Activated naive CD8-positive, alpha-beta T cell treated with anti-CD3 and anti-CD28 coated beads, Interleukin-2, amount 10 ng/mL, durations not matched to agents 7 days and 5 days (primary cell): ENCODE measurements at places on chromosomes 3 and 15.

DNA sequence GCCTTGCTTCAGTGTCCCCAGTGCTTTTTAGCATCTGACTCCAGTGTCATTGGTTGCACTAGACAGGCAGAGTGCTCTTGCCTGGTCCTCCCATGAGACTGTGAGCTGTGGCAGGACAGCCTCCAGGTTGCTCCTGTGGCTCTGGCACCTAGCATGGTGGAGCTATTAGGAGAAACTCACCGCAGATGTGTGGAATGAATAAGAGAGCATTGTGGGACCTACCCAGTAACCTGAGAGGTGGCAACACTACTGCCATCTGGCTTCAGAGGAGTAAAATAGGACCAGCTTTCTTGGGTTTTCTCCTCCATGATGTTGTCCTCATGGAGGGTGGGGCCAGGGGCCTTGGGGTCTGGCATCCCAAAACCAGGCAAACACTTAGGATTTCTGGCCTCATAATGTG lies 183.6 kb downstream of the EPHB1 start:
- DNase-seq: no peak

DNA sequence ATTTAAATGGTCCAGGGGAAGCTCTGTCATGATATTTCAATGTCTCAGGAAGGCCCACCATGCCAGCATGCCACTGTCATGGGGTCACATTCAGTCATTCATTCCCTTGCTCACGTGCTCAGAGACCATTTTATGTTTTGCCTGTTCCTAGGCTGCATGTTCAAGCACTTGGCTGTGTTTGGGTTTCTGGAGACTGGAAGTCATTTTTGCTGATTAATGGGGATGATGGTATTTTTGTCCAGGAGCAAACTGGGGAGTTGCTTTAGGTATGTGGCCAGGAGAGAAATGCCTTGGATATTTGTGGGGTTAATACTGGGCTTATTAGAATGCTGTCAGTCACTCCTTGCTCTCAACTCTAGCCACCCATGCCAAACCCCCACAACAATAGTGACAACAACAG lies 303.5 kb downstream of the PTPRG start:
- DNase-seq: no peak

- no peak for DNase-seq
These were observed 693 bp upstream of the STAB1 start for GRCh38 chr3:52494445-52494844.

DNA sequence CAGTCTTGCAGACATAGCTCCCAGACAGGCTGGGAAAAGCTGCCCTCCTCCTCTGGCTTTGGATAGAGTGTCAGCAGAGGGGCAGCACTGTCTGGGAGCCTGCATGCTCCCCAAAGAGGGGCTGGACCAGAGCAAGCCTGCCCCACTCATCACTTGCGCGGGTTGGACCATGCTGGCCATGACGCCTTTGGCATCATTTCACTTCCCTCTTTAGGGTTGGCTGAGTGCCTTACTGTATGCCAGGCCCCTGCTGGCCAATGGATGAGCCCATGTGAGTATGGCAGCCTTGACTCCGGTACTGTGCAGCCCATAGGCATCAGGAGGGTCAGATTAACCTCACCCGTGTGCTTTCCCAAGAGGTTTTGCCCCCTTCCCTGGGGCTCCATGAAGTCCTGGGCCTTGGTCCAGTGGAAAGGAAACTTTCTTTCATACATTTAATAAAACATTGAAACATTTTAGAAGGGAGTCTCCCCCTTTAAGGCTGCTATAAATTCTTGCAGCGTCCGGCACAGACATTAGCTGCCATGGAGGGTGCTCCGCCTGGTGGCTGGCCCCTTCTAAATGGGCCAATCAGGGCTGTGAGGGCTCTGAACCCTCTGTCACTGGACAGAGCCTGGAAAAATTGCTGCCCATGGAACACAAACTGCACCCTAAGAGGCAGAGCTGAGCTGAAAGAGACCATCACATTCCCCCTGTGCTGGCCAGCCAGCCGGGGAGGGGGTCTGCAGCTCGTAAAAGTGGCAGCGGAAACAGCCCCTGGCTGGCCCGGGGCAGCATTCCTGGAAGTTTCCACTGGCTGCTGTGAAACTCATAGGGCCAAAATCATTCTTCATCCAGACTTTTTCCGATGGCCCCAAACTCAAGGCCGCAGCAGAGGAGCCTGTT lies 20.8 kb upstream of the DUSP7 start:
- no peak for DNase-seq

DNA sequence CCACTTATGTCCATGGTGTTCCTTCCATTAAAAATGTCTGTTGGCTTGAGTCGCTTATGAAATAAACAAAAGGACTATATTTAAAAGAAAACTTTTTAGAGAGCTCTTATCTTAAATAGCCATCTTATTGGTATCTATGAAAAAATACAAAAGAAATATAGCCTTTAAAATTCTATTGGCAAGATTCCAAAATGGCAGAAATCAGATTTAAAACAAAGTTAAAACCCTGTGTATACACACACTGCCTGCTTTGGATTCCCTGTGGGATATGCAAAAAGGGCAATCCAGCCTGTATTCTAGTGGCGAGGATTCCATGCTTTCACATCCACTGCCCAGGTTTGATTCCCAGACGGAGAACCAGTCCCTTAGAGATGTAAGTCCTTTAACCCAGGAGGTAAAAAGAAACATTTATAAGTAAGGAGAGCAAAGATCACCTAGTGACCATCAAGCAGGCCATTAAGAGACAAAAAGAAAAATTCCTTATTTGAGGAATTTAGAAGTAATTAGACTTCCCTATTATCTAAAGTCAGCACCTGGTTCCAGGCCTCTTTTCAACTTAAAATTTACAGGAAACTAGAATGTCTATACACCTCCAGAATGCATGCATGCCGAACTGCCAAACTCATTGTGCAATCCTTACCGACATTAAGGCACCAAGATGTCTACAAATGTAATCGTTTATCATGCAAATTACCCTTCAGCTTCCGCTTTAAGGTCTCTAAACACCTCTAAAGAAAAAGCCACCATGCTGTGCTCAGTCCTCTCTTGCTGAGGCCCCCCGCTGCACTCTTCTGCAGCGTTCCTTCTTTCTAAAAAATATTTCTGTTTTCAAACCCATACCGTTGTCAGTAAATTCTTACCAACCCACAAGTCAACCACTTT lies 69.6 kb upstream of the STRIT1 start:
- no peak for DNase-seq

DNA sequence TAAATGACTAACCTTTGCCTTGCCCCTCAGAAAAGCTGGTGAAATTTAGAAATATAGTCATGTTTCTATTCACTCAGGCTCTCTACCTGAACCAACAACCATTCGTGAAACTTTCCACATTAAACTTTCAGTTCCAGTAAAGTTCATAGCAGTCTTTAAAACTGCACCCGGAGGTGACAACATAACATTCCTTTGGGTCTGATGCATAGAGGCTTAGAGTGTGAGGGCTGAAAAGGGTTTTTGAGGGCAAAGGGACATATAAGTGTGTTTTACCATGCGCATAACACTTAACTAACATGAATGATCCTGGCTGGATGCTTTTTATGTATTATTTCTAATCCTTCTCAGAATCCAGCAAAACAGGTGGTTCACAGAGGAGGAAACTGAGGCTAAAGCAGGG lies 471.7 kb upstream of the MCTP2 start:
- DNase-seq: no peak

GRCh38 chr15:42364529-42364928 lies 5.2 kb downstream of the CAPN3 start:
- DNase-seq: no peak

DNA sequence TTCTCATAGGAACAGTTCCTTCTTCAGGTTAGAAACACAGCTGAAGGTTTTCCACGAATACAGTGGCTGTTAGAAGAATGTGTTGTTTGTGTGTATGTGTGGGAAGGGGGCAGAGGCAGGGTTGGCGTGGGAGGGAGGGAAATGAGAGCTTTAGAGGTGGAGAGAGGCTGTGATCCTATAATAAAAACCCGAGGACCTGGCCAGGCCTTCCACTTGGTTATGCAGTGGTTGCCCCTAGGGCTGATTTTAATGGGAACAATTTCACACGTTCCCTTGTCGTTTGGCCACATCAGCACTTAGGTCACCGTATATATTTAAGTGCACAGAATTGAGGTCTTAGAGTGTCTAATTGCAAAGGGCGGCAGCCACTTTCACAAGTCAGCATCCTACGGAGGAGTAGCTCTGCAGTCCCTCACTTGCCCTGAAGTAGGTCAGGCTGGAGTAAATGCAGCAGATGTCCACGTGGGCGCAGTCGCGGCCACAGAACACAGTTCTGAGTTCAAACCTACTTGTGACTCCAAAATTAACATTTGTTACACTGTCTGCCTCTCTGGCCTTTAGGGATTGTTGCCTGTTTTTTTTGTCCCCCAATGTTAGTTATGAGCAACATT lies 85.6 kb downstream of the PDCD6IP start:
- no peak for DNase-seq

- DNase-seq: no peak
These were observed 126.9 kb upstream of the CHL1 start for GRCh38 chr3:69690-70089.

GRCh38 chr3:105813710-105814109 lies 55.1 kb downstream of the CBLB start:
- no peak for DNase-seq

- DNase-seq: peak; percentile 30
These were observed 794.8 kb downstream of the MCTP2 start for GRCh38 chr15:95025924-95026728.

- no peak for DNase-seq
These were observed 5.0 kb upstream of the SKIC8 start for GRCh38 chr15:78304216-78305066.

- DNase-seq: no peak
These were observed 183.6 kb downstream of the PEX5L start for GRCh38 chr3:179853176-179853575.

DNA sequence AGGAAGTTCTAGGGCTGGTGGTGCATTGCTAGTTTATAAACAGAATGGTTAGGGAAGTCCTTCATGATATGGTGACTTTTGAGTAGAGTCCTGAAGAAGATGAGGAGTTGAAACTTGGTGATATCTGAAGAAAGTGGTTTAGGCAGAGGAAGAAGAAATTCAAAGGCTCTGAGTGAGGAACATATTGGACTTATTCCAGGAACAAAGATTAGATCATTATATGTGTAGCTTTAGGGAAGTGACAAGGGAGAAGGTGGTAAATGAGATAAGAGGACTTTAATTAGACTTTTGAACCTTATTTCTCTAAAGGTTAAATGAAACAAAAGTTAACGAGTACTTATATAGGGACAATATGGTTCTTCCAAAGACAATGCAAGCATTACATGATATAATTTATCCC lies 286.7 kb downstream of the DOCK3 start:
- DNase-seq: no peak

DNA sequence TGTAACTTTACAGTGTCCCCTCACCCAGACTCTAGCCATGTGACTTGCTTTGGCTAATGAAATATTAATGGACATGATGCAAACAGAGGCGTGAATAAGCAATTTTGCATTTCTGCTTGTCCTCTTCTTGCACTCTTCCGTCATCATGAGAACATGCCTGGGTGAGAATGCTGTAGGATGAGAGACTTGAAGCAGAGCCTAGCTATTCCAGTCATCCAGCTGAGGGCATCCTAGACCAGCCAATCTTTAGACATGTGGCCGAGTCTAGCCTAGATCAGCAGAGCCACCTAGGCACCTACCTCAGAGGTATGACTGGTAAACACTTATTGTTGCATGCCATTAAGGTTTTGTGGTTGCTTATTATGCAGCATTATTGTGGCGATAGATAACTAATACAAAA lies 450.5 kb upstream of the AZI2 start:
- no peak for DNase-seq

DNA sequence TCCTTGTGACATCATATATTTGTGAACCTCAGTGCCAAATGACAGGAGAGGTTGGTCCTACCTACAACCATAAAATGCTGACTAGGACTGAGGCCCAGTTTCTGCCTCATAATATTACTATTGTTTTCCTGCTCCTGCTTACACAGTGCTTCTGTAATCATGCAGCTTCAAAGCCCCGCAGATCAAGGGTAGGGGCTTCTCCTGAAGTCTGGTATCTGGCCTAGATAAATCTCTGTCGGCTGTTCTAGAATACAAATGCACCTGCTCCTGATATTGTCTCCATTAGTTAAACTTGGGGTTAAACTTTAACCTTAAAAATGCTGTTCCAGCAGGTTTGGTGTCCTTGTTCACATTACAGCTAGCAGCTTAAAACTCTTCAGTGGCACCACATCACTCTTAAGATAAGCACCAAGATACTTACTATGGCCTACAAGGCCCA lies 552.4 kb downstream of the TUSC7 start:
- no peak for DNase-seq

- no peak for DNase-seq
These were observed 24.4 kb downstream of the TMEM45A start for GRCh38 chr3:100516838-100517237.

DNA sequence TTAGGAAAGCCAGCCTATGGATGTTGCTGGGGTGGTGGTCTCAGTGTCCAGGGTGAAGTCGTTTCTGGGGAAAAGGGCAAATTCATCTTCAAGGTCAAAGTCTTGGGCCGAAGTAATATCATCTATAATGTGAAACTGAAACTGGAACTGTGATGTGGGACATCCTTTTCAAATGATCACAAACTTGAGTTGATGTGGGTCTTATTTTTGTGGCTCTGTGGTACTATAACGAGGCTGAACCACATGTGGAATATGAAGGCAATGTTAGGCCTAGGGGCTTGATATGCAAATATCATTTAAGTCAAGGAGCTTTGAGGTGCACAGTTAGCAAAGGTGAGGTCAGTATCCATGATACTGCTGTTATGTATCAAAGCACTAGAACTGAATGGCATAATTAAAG lies 1.5 kb upstream of the CD200R1L start:
- no peak for DNase-seq

DNA sequence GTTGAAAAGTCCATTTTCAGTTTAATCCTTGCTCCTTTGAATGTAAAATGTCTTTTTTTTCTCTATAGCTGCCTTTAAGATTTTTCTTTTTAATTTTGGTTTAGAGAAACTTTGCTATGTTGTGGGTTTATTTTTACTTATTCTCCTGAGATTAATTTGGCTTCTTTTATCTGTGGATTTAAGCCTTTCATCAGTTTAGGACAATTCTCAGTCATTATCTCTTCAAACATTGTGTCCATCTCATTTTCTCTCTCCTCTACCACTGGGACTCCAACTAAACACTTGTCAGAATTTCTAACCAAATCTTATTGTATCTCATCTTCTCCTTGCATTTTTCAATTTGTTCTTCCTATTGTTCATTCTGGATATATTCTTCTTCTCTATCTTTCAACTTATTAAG lies 12.4 kb upstream of the ITGA11 start:
- no peak for DNase-seq

DNA sequence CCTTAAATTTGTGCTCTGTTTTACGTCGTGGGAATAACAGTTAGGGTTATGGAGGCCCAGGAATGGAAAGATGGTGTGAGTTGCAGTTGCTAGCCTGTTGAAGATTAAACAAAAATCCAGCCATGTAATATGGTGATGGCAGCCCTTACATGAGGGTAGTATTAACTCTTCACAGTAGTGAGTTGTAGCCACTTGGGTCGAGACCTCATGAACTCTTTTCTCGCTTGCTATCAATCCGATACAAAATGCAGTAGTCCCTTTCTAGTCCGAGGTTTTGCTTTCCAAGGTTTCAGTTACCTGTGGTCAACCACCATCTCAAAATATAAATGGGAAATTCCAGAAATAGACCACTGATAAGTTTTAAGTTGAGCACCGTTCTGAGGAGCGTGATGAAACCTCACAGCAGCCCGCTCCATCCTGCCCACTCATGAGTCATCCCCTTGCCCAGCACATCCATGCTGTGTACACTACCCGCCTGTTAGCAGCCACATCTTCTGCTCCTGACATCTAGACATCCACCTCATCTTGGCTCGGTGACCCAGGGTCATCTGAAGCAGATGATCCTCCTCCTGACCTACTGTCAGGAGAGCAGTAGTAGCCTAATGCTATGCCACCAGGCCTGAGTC lies 177.9 kb downstream of the CDIN1 start:
- DNase-seq: no peak
